ENCODE measurements at places on chromosomes 5 and 9.

GRCh38 chr5:1497242-1497777 is 26.4 kb downstream of the LPCAT1 start:
- no peak for DNase-seq

DNA sequence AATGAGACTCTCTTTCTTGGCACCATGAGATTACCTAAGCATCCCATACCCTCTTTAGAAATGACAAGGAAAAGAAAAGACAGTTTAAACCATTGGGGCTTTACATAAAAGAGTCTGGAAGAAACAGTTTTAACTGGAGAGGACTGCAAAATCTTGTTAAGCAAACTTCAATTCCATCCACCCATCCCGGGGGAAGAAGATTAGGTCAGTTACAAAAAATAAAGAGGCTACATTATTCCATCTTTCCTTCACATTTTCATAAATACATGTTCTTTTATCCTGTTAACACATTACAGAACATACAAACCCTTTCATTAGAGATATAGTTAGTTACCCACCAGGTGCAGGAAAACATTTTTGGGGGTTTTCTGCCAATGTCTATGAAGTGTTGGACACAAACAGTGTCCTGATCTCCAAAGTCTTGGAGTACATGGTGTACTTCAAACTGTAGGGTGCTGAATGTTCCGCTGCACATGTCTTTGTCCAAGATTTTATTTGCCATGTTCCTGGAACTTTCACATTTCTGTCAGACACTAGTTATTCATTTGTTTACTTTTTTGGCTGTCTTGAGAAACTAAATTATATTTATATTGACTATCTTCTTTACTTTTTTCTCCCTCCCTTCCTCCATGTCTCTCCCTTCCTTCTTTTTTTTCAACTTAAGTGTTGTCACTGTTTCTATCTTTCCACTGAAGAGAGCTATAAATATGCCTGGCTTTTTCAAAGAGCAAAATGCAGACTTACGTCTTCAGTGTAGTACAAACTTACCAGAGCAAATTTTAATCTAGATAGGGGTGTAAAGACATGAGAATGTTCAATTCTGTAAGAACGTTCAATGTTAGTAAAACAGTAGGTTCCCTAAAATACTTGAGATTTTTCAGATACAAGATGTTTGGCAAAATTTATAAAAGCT is 410.9 kb upstream of the PRR16 start:
- no peak for DNase-seq

- DNase-seq: no peak
Observed at GRCh38 chr9:87682618-87683017, 43.3 kb upstream of the CTSL start.

DNA sequence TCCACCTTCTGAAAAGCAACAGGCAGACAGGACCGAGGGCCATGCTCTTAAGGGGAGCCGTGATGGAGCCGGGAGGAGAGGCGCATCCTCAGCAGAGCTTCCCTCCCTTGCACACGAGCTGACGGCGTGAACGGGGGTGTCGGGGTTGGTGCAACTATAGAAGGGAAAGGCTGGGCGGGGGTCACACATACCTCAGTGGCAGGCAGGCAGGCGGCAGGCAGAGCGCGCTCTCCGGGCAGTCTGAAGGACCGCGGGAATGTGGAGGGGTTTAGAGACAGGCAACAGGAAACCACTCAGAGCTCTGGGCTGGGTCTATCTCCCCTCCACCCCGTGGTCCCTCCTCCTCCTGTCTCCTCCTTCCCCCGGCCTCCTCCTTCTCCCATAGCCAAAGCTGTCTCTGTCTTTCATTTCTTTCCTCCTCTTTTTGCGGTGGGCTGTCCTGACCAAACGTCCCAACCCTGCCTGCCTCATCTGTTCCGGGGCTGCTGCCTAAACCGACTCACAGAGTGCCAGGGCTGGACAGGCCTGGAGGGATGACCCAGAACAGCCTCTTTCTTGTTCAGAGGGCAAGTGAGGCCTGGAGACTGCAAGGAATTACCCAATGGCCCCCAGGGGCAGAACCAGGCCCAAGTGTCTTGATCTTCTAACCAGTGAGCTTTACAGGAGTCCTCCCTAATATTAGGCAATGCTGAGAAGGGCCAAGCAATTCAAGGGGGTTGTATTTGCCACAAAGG is at the start of gene SPARC:
Gene SPARC, minus strand, starts transcription at position 242 of the 734 bp plus-strand sequence. CDS start 10,727 bp downstream, outside the sequence.
- DNase-seq: peak; percentile 2

DNA sequence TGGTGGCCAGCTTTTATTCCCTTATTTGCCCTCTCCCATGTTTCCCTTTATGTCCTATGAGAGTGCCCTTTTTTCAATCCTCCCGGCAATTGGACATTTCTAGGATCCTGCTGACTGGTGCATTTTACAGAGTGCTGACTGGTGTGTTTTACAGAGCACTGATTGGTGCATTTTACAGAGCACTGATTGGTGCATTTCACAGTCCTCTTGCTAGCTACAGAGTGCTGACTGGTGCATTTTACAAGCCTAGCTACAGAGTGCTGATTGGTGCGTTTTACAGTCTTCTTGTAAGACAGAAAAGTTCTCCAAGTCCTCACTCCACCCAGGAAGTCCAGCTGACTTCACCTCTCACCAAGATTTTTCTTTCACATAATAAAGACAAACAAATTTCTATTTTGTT is 15.4 kb upstream of the FANCC start:
- DNase-seq: no peak

DNA sequence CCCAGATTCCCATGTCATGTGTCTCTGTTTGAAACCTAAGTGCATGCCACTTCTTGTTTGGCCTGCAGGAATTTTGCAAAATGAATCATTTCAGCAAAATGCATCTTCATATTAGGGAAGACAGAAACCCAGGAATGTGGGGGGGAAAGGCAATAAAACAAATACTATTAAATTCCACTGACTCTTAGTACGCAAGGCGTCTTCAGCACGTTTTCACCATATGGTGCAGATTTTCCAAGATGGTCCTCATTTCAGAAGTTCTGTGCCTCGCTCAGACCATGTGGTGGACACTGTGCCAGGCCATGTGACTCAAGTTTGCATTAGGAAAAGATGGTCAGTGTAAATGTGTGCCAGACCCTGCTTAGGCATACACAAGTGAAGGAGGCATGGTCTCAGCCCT is 184.0 kb downstream of the ACTL7B start:
- no peak for DNase-seq

GRCh38 chr5:93735378-93735777 is 6.0 kb downstream of the POU5F2 start:
- no peak for DNase-seq

DNA sequence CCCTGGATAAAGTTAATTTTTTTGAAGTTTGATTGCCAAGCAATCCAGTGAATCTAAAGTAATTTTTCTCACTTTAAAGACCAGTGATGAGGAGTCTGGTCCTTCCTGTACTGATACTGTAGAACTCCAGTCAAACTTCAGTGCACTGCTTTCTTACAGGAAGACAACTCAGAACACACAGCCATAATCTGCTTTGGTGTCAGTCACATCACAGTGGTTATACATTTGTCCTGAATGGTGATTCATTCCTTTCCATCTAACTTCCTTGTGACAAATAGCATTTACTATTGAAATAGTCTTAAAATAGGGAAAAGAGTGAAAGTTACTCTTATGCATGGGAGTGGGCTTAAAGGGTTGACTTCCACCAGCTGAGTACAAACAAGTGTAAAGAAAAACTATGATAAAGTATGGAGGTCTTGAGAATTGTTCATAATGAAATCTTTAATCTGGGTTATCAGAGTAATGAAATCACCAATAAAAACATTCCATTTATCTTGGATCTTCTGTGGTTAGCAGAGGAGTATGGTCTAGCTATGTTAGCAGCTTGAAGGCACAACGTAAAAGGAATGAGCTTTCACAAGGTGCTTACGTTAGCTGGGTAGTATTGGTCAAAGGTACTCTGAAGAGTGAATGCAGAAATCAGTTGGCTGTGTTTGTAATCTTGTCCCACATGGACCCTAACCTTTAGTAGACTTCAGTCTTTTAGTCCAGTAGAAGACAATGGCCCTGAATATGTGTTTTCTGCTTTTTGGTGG is 41.5 kb downstream of the DCP2 start:
- DNase-seq: no peak

- DNase-seq: no peak
Observed at GRCh38 chr5:136222580-136223235, 29.7 kb upstream of the SMIM32 start.

DNA sequence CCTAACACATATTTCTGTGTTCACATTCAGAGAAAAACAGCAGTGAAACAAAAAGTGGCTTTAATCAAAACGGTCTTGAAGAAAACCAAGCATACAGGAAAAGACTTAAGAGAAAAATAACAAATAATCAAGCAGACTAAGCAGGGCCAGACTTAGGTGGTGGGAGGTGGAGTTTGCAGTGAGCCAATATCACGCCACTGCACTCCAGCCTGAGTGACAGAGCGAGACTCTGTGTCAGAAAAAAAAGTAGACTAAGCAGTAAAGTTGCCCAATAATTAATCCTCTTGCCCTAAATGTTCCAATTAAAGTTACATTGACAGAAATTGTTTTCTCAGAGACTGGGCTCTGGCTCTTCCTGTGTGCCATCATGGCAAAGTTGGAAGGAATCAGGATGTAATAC is 26.6 kb upstream of the GLDC start:
- no peak for DNase-seq

GRCh38 chr9:20028192-20028848 is 239.5 kb upstream of the SLC24A2 start:
- DNase-seq: no peak

GRCh38 chr5:33690374-33691135 is 201.2 kb downstream of the ADAMTS12 start:
- DNase-seq: no peak

DNA sequence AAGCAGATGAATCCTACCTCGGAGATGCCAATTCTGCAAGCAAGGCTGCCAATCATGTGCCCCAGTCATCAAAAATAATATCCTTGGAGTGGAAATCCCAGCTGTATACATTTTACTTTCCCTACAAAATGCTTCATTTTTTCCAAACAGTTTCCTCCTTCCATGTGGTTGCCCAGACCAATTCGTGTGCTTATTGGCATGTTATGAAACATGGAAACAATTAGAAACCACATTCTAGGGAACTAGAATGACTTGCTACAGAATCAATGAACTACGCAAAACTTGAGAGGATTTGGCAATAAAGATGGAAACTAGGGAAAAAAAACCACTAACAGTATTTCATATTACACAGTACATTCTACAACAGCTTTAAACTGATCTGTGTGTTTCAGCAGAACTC is 584.5 kb upstream of the DMAC1 start:
- no peak for DNase-seq

DNA sequence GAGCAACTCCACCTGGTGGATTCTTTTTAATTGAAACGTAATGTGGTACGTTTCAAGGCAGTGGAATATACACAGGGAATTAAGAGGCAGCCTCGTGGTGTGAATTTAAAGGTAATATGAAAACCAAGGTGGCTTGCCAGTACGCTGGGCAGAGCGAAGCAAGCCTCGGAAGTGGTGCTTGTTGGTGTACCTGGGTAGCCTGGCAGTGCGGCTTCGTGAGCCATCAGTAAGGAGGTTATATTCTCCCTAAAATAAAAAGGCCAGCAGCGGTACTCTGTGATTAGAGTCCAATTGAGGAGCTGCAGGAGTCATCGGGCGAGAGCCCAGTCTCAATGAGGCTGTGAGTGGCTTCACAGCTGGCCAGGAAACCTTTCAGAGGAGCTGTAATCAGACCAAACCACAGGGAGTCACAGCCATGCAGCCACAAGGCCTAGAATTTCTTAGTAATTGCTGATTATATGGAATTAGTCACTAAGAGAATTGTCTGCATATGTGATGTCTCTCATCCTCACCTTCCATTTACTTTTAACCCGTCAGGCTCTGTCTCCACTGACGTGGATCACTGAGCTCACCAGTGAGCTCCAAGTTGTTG is 57.7 kb downstream of the DCP2 start:
- no peak for DNase-seq

DNA sequence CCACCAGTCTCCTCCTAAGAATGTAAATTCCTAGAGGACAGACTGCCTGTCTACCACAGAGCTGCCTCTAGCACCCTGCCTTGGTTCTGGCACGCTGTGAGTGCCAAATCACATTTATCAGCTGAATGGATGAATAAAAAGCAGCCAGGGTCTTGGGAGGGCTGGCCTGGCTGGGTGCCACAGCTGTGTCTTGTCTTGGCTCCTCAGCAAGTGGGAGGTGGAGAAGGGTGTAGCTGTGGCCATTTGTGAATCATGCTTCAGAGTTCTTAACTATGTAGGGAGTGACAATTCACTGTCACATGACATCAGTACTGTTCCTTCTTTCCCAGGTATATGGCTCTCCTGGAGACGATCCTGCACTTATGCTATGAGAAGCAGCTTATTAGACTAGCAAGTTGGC is 70.6 kb downstream of the DCP2 start:
- DNase-seq: no peak

DNA sequence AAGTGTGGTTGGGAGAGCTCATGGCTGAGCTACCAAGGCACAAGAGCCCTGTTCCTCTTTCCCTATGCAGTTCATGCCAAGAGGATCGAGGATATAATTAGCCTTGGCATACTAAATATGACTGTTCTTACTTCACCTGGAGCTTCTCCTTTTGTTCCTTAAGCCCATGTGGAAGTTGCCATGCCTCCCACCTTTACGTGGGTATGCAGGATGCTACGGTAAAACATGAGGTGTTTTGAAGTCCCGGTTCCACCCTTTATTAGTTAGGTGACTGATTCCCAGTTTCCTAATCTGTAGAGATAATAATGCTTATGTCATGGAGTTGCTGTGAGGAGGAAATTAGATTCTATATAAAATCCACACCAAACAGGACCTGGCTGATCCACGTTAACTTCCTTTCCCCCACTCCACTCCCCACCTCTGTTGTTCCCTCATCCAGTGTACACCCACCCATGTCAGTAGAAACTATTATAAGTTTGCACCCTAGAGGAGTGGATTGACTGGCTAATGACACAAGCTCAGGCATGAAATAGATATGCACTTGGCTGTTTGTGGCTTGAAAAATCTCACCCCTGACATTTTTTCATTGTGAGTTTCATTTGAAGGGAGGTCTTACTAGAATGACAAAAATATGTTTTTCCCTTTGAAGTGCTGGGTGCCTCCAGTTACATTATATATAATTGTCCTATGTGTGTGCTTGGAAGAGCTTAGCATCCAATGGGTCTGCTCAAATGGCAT is 36.8 kb upstream of the SHOC1 start:
- no peak for DNase-seq

All from activated CD4-positive, alpha-beta T cell treated with anti-CD3 and anti-CD28 coated beads for 4 hours (primary cell).